RWPE1 (cell line): ENCODE measurements at places on chromosomes 5 and 9.

GRCh38 chr5:573206-573605 is 38.9 kb upstream of the CEP72 start:
- DNase-seq: no peak

GRCh38 chr5:81516091-81516490 is 122.2 kb upstream of the ACOT12 start:
- DNase-seq: no peak

- DNase-seq: peak; percentile 57
Observed at GRCh38 chr5:34474573-34475021, 181.5 kb upstream of the RAI14 start.

DNA sequence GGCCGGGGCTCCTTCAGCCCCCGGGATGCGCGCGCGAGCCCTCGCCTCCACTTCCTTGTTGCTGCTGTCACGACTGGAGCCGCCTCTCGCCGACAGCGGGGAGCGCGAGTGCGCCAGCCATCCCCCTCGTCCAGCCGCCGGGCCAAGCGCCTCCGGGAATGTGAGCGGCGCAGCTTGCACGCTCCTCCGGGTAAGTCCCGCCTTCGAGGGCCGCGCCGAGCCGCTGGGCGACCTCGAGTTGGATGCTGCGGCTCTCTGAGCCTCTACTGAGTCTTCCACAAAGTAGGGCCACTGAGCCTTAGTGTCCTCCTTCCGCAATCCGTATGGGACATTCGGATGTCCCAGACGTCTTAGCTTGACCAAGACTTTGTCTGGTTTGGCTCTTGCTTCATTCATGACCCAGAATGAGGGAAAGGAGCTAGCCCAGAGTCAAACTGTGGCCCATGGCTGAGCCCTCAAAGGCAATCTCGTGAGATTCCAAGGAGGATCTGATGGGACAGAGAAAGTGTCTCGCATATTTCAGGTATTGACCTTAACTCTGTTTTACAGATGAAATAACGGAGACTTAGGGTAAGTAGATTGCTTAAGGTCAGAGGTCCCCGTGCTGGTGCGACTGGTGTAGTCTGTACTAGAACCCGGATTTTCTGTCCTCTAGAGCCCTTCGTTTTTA is 586 bp downstream of the HMGXB3 start:
- DNase-seq: peak; percentile 54

- DNase-seq: no peak
Observed at GRCh38 chr5:132213666-132214065, 14.0 kb downstream of the P4HA2 start.

GRCh38 chr5:5687113-5687512 is 264.6 kb downstream of the ICE1 start:
- no peak for DNase-seq

- peak; percentile 92 for DNase-seq
Observed at GRCh38 chr5:171571663-171572062, 152.2 kb downstream of the FGF18 start.

DNA sequence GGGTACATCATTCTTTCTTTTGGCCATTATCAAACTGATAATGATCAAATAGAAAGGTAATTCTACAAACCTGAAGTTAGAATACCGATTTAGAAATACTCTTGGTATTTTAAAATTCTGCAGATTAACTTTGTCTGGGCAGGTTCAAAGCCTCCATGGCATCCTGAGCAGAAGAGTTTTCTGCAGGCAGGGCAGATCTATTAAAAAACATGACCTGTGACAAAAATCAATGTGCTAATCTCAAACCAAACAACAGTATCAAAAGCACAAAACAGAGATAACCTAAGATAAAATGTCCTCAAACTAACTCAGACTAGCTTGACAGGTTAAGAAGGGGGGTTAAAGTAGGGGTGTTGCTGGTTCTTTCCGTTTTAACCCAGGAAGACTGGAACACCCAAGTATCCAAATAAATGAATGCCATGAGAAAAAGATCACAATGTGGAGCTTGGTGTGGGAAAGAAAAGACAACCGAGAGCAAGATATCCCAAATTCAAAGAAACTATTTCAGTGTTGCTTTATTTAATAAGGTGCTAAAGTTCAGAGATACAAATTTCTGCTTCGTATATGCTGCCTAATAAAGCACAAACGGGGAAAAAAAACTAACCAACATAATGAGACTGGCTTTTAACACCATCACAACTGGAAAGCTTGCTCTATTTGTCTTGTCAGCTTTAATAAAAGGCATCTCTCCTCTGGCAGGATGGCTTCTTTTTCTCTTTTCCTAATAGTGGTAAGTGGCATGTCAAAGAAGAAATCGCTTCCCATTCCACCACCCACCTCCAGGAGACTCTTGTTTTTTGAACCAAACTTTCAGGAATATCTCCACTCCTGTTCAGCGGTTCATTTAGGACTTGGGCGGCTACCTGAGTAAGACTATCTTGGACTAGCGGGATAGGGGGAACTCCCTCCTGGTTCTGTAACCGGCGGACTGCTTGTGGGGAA is 2.3 kb downstream of the EFNA5 start:
- DNase-seq: peak; percentile 29

DNA sequence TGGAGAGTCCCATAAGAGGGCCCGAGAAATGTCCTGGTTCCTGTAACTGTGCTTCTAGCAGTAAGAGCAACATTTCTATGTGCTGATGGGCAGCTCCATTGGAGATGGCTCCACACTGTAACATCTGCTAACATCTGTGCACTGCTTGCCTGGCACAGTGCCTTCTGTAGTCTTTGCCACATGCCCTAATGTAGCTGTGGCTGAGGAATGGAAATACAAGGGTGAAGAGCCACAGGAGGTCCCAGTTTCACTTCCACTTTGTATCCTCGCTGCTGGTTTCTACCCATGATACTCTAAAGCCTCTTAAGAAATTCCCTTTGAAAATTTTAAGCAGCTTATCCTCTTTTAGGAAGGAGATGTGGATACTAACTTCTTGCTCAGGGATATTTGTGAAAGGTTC is 97.4 kb downstream of the HOMER1 start:
- DNase-seq: no peak

DNA sequence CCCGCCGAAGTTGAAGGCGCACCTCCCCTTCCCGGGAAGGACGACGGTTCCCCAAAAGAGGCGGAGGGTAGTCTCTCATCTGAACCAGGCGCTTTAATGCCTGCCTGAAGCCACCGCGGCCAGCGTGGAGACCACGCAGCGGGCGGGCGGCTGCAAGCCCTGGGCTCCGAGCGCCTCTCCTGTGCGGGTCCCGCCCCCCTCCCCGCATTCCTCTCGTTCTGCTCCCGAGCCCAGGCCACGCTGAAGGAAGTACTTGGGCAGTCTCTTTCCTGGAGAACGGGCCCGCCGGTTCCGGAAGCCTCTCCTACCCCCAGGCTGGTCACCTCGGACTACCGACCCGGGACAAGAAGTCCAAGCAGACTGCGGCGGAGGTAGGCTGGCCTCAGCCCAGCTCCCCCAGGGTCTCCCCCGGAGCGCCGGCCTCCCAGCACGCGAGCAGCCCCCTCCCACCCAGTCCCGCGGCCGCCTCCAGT is 571 bp downstream of the PPIC start:
- peak; percentile 66 for DNase-seq

DNA sequence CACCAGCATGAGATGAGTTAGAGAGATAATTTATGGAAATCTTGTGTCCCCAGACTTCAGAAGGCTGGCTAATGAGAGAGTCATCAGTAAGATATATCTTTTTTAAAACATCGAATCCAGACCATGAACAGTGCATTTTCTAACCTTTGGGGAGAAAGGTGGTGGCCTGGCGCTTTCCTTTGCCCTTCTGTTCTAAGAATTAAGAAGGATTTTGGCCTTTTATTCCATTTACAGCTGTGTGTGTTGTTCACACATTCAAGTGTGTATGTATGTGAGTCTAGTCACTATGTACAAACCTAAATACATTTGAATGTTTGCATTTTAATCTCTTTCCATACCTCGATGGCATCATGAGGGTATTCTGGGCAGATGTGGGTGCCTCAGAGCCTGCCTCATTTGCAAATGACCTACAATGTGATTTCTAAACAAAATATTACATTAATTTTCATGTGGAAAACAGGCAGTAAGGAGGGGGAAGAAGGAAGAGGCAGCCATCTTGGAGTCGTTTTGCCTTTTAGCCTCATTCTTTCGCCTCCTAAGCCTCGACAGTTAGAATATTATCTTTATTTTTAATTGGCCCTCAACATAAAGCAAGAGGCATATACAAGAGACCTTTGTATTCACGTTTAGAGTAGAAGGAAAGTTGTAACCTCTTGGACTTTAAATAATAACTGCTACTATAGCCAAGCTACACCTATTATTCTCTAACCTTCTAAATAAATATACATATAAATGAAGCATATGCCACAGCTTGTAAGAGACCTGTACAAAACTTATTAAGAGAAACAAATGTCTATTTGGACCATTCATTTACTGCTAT is 125.3 kb upstream of the TMEM161B start:
- DNase-seq: no peak

- DNase-seq: no peak
Observed at GRCh38 chr9:87405677-87406542, 91.8 kb upstream of the DAPK1 start.
